Right lung (tissue), 10 donors: ENCODE measurements at places on chromosomes 3 and 15.

- peak; percentile 4 for DNase-seq
Measured at GRCh38 chr3:38834110-38834509, 18.1 kb upstream of the SCN10A start.

GRCh38 chr3:25433106-25433505, 5.0 kb downstream of the RARB start:
- no peak for DNase-seq

DNA sequence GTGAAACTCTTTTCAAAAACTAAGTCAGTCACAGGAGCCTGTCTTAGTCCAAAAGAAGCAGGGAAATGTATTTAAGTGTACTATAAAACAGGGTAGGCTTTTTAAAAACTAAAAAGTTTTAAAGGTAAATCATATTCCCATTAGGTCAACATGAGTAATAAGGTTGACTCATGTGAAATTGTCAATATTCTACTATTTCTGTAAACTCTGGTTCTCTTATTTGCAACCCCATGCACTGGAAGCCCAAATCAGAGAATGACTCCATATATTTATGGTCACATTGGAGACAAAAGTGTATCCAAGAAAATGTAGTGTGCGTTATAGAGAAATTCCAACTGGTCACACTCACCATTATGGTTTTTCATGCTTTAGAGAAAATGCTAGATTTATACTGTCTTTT, 600.3 kb upstream of the TGFBR2 start:
- DNase-seq: no peak

DNA sequence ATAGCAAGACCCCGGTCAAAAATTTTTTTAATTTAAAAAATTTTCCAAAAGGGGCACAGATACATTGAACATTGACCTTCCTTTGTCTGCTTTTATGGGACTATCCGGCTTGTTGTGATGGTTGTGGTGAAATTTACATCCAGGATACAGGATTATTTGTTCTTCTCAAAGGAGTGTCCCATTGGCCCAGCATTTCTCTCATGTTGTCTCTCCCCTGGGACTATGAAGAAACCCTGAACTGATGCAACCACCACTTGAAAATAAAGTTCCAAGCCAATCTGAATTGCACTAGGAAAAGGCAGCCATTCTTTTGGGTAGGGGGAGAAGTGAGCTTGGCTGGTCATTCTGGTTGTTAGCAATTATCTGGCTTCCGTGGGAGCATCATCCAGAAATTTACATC, 58.4 kb downstream of the PPARG start:
- DNase-seq: no peak

DNA sequence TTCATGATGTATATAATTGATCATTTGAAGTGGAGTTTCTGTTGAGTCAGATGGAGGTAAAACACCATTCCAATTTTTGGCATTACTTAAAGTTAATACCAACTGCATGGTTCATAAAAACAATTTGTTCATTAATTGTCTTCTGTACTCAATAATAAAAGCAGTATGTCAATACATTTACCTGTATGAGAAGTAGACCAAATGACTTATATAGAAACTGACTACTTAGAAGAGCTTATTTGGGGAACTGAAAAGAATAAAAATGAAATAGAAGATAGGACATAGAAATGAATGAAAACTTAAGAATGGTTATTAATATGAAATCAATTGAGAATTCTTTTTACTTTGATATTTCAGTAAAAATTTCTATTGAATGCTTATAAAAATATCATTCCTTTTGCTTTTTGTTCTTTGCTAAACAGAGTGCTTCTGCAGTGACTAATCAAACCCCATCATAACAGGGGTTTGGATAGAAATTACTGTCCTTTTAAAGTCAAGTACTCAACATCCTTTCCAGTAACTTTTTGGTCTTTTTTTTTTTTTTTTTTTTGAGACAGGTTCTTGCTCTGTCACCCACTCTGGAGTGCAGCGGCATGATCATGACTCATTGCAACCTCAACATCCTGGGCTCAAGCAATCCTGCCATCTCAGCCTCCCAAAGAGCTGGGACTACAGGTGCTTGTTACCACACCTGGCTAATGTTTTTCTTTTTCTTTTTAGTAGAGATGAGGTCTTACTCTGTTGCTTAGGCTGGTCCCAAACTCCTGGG, 6.5 kb upstream of the CRYBG3 start:
- DNase-seq: no peak
